Activated CD4-positive, alpha-beta T cell treated with anti-CD3 and anti-CD28 coated beads, Interleukin-2, amount 10 ng/mL, durations not matched to agents 24 days and 14 days (primary cell): ENCODE measurements at places on chromosomes 7 and 10.

GRCh38 chr10:113020838-113021237 is 70.8 kb downstream of the TCF7L2 start:
- H3K4me1 ChIP-seq = no peaks in the 10 kb centered on the region
- peaks cover 11% of the 10 kb centered on the region for H3K27me3 ChIP-seq
- H3K4me3 ChIP-seq = no peak overlapping the region
- DNase-seq = no peak
- no peak overlapping the region for H3K27ac ChIP-seq

- H3K36me3 ChIP-seq = peaks cover 3% of the 10 kb centered on the region
- H3K27ac ChIP-seq = no peak overlapping the region
- no peak overlapping the region for H3K4me3 ChIP-seq
- peaks cover 10% of the 10 kb centered on the region for H3K4me1 ChIP-seq
Observed at GRCh38 chr7:105819559-105819958, 56.8 kb downstream of the ATXN7L1 start.

DNA sequence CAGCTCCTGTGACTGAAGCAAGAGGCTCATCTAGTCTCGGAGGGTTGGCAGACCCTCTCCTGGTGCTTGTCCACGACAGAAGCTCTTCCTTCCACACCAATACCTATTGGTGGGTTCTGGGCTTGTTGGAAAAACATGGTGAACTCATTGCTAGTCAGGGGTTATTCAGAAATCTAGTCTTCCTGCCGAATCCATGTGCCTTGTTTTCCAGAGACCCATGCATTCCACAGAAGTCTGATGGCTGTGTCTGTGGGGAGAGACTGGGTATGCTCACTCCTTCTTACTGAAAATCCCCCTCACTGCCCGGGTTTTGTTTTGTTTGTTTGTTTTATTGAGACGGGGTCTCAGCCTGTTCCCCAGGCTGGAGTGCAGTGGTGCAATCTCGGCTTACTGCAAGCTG is 138.3 kb downstream of the DNAJB6 start:
- DNase-seq = no peak
- H3K4me3 ChIP-seq = no peak overlapping the region
- no peaks in the 10 kb centered on the region for H3K27me3 ChIP-seq
- H3K27ac ChIP-seq = no peak overlapping the region

DNA sequence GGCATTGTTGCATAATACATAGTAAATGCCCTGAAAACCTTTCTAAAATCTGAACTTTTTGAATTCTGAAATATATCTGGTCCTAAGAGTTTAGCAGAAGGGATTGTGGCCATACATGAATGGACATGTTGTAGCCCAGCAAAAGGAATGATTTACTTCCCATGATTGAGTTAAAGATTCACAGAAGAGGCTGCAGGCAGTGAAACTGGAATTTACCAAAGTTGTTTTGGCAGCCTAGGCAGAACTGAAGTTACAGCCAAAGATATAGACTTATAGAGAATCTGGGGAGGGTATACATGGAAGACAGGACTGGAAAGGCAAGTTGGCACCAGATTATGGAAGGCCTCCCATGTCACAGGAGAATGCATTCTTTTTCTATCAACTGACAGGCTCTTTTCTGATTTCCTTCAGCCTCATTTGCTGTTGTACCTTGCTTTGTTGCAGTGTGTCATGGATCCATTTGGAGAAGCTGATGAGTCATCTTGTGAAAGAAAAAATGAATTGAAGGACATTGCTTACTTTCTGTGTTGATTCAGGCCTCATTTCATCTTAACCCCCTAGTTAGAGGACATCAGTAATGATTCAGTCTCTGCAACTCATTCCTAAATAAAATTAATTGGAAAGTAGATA is 356.2 kb upstream of the LRGUK start:
- H3K27ac ChIP-seq = no peak overlapping the region
- H3K27me3 ChIP-seq = no peaks in the 10 kb centered on the region
- H3K4me3 ChIP-seq = no peak overlapping the region
- H3K36me3 ChIP-seq = no peaks in the 10 kb centered on the region

GRCh38 chr7:113289140-113289740 is 170.9 kb upstream of the SMIM30 start:
- no peaks in the 10 kb centered on the region for H3K27me3 ChIP-seq
- H3K27ac ChIP-seq = no peak overlapping the region
- no peak for DNase-seq
- no peaks in the 10 kb centered on the region for H3K4me1 ChIP-seq

DNA sequence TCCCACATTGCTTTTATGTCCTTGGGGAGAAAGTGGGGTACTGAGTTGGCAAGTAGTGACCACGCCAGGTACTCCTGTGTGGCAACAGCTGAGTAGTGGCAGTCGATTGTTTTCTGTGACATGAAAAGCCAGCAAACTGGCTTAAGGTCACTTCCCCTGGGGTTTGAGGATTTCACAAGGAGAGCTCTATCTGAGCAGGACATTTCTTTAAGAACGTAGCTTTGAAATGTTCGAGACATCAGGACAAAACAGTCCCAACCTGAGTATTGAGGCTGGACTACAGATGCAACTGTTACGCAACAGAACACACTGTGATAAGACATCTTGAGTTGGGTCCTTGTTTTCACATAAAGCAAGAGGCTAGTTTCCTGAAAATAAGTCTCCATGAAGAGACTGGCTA is 146.7 kb upstream of the KLF14 start:
- H3K4me1 ChIP-seq = peaks cover 36% of the 10 kb centered on the region
- H3K27ac ChIP-seq = peak overlapping the region; percentile 51
- no peaks in the 10 kb centered on the region for H3K27me3 ChIP-seq
- H3K36me3 ChIP-seq = peaks cover 74% of the 10 kb centered on the region
- DNase-seq = no peak

GRCh38 chr10:22552888-22553378 is 161.4 kb downstream of the PIP4K2A start:
- H3K4me3 ChIP-seq = no peak overlapping the region
- peaks cover 32% of the 10 kb centered on the region for H3K36me3 ChIP-seq
- H3K4me1 ChIP-seq = peaks cover 14% of the 10 kb centered on the region
- no peak for DNase-seq
- H3K27ac ChIP-seq = no peak overlapping the region

GRCh38 chr10:117483056-117483590 is 59.4 kb upstream of the EMX2 start:
- H3K27ac ChIP-seq = no peak overlapping the region
- DNase-seq = no peak
- H3K4me1 ChIP-seq = no peaks in the 10 kb centered on the region
- H3K36me3 ChIP-seq = no peaks in the 10 kb centered on the region
- no peak overlapping the region for H3K4me3 ChIP-seq
- H3K27me3 ChIP-seq = no peaks in the 10 kb centered on the region

GRCh38 chr10:7492660-7493046 is 81.8 kb upstream of the SFMBT2 start:
- H3K36me3 ChIP-seq = peaks cover 3% of the 10 kb centered on the region
- no peak for DNase-seq

- DNase-seq = no peak
- no peak overlapping the region for H3K27ac ChIP-seq
- no peak overlapping the region for H3K4me3 ChIP-seq
- H3K36me3 ChIP-seq = peaks cover 5% of the 10 kb centered on the region
Observed at GRCh38 chr10:112843623-112844022, 106.4 kb upstream of the TCF7L2 start.

GRCh38 chr10:35188954-35189353 is 62.3 kb downstream of the CREM start:
- peaks cover 20% of the 10 kb centered on the region for H3K4me1 ChIP-seq
- H3K27ac ChIP-seq = no peak overlapping the region
- no peak overlapping the region for H3K4me3 ChIP-seq
- H3K36me3 ChIP-seq = peaks cover 5% of the 10 kb centered on the region
- no peak for DNase-seq

- no peaks in the 10 kb centered on the region for H3K4me1 ChIP-seq
- no peak overlapping the region for H3K27ac ChIP-seq
- no peak overlapping the region for H3K4me3 ChIP-seq
- no peaks in the 10 kb centered on the region for H3K36me3 ChIP-seq
- peaks cover 4% of the 10 kb centered on the region for H3K27me3 ChIP-seq
Observed at GRCh38 chr7:18338910-18339523, 156.5 kb upstream of the HDAC9 start.

- no peaks in the 10 kb centered on the region for H3K27me3 ChIP-seq
- H3K27ac ChIP-seq = no peak overlapping the region
- no peak overlapping the region for H3K4me3 ChIP-seq
- H3K4me1 ChIP-seq = no peaks in the 10 kb centered on the region
Observed at GRCh38 chr10:111004016-111004415, 72.8 kb upstream of the ADRA2A start.

GRCh38 chr10:66755474-66755873 is 170.4 kb upstream of the LRRTM3 start:
- H3K27me3 ChIP-seq = no peaks in the 10 kb centered on the region
- no peaks in the 10 kb centered on the region for H3K4me1 ChIP-seq
- no peak overlapping the region for H3K4me3 ChIP-seq
- no peak overlapping the region for H3K27ac ChIP-seq

DNA sequence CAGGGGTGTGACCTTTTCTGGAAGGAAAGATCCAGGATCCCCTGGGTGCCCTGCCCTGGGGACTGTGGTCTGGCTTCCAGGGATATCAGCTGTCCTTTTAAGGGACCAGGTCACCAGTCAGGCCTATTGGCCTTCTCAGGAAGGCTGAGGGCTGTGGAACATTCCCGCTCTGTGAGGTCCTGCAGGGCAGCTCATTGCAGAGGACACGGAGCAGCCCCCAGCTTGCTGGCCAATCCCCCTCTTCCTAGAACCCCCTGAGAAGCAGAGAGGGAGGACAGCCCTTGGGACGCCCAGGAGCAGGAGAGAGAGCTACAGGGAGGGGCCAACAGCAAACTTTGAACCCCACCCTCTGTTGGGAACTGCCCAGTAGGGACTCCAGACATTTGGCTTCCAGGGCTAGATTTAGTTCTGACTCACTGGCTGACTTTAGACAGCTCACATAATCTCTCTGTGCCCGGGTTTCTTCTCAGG is 67.9 kb upstream of the COL13A1 start:
- DNase-seq = no peak
- H3K27me3 ChIP-seq = peaks cover 4% of the 10 kb centered on the region

GRCh38 chr10:3141351-3142005 is 31.1 kb downstream of the PITRM1 start:
- no peak overlapping the region for H3K4me3 ChIP-seq
- DNase-seq = no peak
- no peaks in the 10 kb centered on the region for H3K4me1 ChIP-seq

- no peak overlapping the region for H3K27ac ChIP-seq
- no peaks in the 10 kb centered on the region for H3K4me1 ChIP-seq
- H3K36me3 ChIP-seq = no peaks in the 10 kb centered on the region
- peaks cover 64% of the 10 kb centered on the region for H3K27me3 ChIP-seq
Observed at GRCh38 chr10:21508706-21509331, 16.7 kb downstream of the SKIDA1 start.

DNA sequence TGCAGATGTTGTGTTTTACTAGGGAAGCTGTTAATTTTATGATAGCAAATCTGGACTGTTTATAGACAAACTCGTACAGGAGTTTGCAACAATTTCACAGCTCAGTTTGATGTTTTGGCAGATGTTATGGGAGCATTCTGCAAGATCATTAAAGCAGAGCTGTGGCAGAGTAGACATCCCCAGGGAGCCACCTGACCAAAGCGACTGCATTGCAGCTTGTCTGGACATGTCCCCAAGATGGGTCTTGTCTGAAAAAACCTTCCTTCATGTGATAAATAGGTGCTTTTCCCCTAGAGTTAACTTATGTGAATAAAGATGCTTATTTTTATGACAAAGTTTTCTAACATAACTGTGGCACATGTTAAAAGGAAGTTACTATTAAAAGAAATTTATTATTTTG is 91.2 kb upstream of the GPR141 start:
- H3K36me3 ChIP-seq = no peaks in the 10 kb centered on the region
- no peak overlapping the region for H3K4me3 ChIP-seq
- no peaks in the 10 kb centered on the region for H3K4me1 ChIP-seq
- no peak for DNase-seq
- peaks cover 15% of the 10 kb centered on the region for H3K27me3 ChIP-seq

DNA sequence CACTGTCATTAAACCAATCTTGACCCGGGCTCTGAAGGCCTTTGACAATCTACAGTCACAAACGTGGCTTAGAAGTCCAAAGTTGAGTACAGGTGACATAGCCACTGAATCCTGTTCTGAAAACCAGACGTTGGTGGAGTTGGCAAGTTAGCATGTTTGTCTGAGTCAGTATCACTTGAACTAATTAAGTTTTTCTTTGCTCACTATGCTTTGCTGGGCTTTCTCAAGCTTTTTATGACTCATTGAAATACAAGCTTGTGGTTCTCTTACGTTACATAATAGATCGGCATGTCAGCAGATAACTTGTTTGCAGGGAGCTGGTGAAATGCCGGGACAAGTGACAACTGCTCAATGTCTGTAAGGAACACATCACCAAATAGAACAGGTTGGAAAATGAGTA is 53.8 kb downstream of the ARL5B start:
- H3K27me3 ChIP-seq = no peaks in the 10 kb centered on the region
- H3K36me3 ChIP-seq = no peaks in the 10 kb centered on the region
- DNase-seq = no peak
- no peaks in the 10 kb centered on the region for H3K4me1 ChIP-seq
- no peak overlapping the region for H3K27ac ChIP-seq

- DNase-seq = peak; percentile 33
- peaks cover 2% of the 10 kb centered on the region for H3K36me3 ChIP-seq
- no peak overlapping the region for H3K4me3 ChIP-seq
- no peaks in the 10 kb centered on the region for H3K27me3 ChIP-seq
- H3K4me1 ChIP-seq = no peaks in the 10 kb centered on the region
Observed at GRCh38 chr7:158191671-158192070, 396.0 kb downstream of the PTPRN2 start.

DNA sequence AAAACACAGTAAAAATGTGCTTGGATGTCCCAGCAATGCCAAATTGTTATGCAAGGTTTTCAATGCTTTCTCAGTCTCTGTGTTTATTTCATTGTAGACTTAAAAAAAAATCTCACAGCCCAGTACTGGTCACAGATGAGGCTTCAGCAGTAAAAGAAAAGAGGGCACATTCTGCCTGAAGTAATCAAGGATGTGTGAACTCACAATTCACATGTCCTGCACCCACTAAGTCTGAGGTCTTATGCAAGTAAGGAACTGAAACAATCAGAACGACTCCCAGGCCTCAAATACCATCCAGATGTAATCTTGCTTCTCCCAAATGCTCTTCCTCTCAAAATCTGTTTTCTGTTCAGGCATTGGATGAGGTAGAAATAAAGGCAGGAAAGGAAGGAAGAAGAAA is 33.7 kb downstream of the ADRB1 start:
- H3K36me3 ChIP-seq = no peaks in the 10 kb centered on the region
- no peak overlapping the region for H3K27ac ChIP-seq
- no peak overlapping the region for H3K4me3 ChIP-seq
- peaks cover 36% of the 10 kb centered on the region for H3K27me3 ChIP-seq

GRCh38 chr10:11658801-11659368 is 47.4 kb upstream of the USP6NL start:
- no peak overlapping the region for H3K4me3 ChIP-seq
- peaks cover 15% of the 10 kb centered on the region for H3K27me3 ChIP-seq
- H3K4me1 ChIP-seq = peaks cover 4% of the 10 kb centered on the region
- no peak overlapping the region for H3K27ac ChIP-seq

GRCh38 chr7:36232555-36232954 is 79.5 kb downstream of the EEPD1 start:
- no peaks in the 10 kb centered on the region for H3K27me3 ChIP-seq
- no peak overlapping the region for H3K27ac ChIP-seq

DNA sequence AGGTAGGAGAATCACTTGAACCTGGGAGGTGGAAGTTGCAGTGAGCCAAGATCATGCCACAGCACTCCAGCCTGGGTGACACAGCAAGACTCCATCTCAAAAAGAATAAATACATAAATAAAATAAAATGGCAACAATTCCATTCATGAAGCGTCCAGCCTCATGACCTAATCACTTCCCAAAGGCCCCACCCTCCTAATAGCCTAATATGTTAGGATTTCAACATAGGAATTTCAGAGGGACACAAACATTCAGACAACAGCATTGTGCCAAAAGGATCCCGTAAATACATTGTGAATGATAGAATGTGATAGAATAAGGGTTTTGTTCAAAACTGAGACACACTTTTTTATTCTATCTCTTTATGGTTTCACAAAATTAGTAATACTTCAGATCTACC is 90.3 kb downstream of the FAM107B start:
- no peak for DNase-seq
- no peaks in the 10 kb centered on the region for H3K27me3 ChIP-seq
- no peak overlapping the region for H3K27ac ChIP-seq
- H3K4me1 ChIP-seq = peaks cover 19% of the 10 kb centered on the region
